ENCODE measurements at places on chromosomes 6 and 20. TPM values are rescaled to one million over a fixed set of nuclear protein-coding genes. Genes with fewer than 3 reads are reported as not detected.

KHDC1L gene
- not detected for polyA plus RNA-seq

CDYL gene
- polyA plus RNA-seq = 22.8 TPM

GRCh38 chr6:104473021-104473429 lies 386.7 kb downstream of the HACE1 start:
- no peak for DNase-seq
- no peaks in the 10 kb centered on the region for H3K36me3 ChIP-seq
- H3K4me3 ChIP-seq = no peak overlapping the region
- H3K27ac ChIP-seq = no peak overlapping the region
- no peaks in the 10 kb centered on the region for H3K4me1 ChIP-seq

- H3K4me1 ChIP-seq = peaks cover 91% of the 10 kb centered on the region
- H3K36me3 ChIP-seq = peaks cover 38% of the 10 kb centered on the region
- H3K27ac ChIP-seq = peak overlapping the region; percentile 2
- H3K27me3 ChIP-seq = no peaks in the 10 kb centered on the region
- no peak overlapping the region for H3K4me3 ChIP-seq
Measured at GRCh38 chr20:62931464-62931863, 5.2 kb upstream of the DIDO1 start.

DNA sequence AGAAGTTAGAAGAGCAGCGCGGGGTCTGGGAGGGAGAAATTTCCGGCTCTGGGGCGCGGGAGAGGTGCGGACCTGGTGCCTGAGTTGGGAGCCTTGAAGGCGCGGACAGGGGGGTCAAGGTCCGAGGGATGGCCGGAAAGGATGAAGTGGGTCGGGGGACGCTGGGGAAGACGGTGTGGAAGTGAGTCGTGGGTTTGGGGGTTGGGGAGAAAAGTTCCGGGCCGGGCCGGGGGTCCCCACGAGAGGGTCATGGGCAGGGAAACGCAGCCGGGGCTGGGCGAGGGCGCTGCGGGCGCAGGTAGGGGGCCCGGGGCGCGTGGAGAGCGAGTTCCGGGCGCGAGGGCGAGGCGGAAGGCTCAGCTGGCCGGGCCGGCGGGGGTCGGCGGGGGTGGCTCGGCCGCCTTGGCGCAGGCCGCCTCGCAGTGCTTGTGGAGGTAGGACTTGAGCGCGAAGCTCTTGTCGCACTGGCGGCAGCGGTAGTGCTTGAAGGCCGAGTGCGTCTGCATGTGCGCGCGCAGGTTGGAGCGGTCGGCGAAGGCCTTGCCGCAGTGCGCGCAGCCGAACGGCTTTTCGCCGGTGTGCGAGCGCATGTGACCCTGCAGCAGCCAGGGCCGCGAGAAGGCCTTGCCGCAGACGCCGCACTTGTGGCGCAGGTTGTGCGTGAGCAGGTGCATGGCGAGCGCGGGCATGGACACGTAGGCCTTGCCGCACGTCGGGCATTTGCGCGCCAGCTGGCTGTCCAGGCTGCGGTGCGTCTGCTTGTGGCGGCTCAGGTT lies 10.5 kb upstream of the SRXN1 start:
- no peaks in the 10 kb centered on the region for H3K36me3 ChIP-seq
- DNase-seq = no peak
- peaks cover 23% of the 10 kb centered on the region for H3K4me1 ChIP-seq

All from HepG2 (cell line).